Right hindlimb (tissue), 1 donor: ENCODE measurements at places on chromosomes 7 and 10.

- DNase-seq, result no peak
Observed at GRCh38 chr7:112234147-112234546, 27.7 kb downstream of the ZNF277 start.

DNA sequence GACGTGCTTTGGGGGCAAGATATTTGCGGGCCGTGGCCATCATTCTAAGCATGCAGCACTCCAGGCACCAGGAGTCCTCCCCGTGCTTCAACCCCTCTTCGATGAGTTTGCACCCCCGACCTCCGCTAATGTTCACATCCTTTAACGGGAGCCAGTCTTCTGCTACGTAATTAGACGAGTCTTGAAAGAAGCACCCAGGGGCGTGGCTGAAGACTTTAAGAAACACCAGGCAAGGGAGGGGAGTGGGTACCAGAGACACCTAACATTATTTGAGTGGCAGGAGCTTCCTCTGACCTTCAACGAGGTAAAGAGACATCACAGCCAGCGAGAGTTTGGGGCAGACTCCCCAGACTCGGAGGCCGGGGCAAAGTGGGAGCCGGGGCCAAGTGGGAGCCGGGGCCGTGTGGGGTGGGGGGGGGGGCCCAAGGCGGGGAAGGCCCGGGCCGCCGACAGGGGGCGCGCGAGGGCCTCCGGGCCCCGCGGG, 31.1 kb upstream of the TOMM7 start:
- no peak for DNase-seq

- DNase-seq, result no peak
Observed at GRCh38 chr7:137097111-137097510, 228.7 kb downstream of the CHRM2 start.

GRCh38 chr10:851901-852300, 79.6 kb downstream of the LARP4B start:
- no peak for DNase-seq

GRCh38 chr7:116305485-116306408, 95.4 kb downstream of the TES start:
- DNase-seq, result no peak

DNA sequence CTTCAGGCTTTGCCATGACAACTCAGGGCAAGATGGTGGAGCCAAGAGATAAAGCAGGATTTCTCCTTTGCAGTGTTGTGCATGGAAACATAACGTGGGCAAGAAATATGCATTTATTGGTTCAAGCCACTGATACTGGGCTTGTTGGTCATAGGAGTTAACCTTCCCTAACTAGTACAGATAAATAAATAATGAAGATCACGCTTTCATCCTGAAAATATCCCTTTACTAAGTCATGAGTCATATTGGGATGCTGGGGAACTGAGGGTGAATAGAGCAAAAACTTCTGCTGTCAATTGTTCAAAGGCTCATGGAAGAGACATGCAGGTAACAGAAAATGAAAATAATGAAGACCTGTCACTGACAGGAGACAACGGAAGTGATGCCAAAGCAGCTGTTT, 55.5 kb downstream of the TES start:
- DNase-seq, result no peak

GRCh38 chr7:69862413-69863064, 264.3 kb downstream of the AUTS2 start:
- no peak for DNase-seq

GRCh38 chr7:93544691-93545090, 29.8 kb downstream of the CALCR start:
- peak; percentile 34 for DNase-seq

DNA sequence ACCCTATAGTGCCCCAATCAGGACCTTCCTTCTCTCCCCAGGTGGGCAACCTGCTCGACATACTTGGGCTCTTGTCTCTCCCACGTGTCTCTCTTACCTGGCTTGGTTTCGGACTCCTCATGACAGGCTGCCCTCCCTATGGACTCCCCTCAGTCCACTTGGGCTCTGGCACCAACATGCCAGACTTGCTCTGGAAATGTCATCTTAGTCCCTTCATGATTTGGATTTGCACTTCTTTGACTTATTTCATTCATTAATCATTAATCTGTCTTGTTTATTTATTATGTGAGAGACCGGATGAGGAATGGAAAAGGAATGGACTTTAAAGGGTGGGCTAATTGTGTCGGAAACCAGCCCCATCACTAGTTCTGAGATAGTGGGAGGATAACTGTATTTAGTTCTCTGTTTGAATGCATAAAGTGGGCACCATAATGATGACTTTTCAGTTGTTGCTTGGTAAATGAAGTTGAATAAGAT, 108.0 kb downstream of the SND1 start:
- DNase-seq, result no peak

DNA sequence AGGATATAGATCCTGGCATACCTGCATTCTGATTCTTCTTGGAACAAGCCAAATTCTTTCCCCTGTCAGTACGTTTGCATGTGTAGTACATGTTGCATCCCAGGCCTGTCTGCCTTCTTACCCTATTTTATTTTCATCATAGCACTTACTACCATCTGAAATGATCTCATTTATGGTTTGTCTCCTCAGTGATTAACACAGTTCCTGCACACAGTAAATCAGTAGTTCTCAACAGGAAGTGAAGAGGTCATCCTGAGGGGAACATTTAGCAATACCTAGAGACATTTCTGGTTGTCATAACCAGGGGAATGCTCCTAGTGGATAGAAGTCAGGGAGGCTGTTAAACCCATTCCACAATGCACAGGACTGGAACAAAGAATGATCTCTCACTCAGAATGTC, 38.2 kb upstream of the SLC26A4 start:
- DNase-seq, result no peak

DNA sequence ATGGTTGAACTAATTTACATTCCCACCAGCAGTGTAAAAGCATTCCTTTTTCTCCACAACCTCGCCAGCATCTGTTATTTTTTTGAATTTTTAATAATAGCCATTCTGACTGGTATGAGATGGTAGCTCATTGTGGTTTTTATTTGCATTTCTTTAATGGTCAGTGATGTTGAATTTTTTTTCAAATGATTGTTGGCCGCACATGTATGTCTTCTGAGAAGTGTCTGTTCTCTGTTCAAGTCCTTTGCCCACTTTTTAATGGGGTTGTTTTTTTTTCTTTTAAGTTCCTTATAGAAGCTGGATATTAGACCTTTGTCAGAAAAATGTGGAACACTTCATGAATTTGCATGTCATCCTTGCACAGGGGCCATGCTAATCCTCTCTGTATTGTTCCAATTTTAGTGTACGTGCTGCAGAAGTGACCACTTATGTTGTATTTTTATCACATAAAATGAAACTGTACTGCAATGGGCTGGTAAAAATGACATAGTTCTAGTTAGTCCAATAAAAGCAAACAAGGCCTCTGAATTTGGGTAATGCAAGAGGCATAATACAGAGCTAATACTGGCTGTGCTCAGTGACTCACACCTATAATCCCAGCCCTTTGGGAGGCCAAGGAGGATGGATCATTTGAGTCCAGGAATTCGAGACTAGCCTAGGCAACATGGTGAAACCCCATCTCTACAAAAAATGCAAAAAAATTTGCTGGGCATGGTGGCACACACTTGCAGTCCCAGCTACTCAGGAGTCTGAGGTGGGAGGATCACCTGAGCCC, 70.3 kb downstream of the ABI1 start:
- DNase-seq, result no peak

- DNase-seq, result no peak
Observed at GRCh38 chr10:23096802-23097549, 1.6 kb downstream of the MSRB2 start.

- DNase-seq, result no peak
Observed at GRCh38 chr10:90937645-90938258, 16.9 kb upstream of the ANKRD1 start.

GRCh38 chr10:9015005-9015404, 960.5 kb downstream of the GATA3 start:
- DNase-seq, result no peak

- no peak for DNase-seq
Observed at GRCh38 chr7:6251653-6252052, 20.8 kb downstream of the CYTH3 start.

GRCh38 chr7:83475420-83475819, 173.5 kb downstream of the SEMA3E start:
- no peak for DNase-seq

- DNase-seq, result no peak
Observed at GRCh38 chr7:2199956-2200583, 32.7 kb downstream of the MAD1L1 start.

- DNase-seq, result no peak
Observed at GRCh38 chr7:34198231-34198641, 292.9 kb downstream of the BMPER start.

DNA sequence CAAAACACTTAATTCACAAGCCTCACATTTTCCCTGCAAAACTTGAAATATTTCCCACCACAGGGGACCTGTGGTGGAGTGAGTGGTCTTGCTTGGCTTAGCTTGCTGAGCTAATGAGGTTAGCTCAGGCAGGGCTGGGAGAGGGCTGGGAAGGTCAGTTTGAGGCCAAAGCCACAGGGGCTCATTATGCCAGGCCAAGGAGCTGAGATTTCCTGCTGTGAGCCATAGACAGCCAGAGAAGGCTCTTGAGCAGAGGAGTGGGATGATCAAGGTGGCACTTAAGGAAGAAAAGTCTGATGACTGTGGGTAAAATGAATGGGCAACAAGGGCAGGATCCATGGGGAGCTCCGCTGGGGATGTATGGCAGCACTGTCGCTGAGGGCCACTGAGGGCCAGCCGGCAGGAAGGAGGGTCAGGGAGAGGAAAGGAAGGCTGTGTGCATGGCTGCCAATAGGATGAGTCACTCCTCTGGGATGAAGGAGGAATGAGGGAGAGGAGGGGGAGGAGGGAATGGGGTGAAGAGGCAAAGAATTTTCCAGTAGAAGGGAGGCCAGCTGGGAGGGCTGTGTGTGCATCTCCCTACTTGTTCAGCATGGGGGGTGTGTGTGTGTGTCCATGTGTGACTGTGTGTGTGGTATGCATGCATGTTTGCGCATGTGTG, 18.7 kb upstream of the ZNF488 start:
- peak; percentile 80 for DNase-seq

DNA sequence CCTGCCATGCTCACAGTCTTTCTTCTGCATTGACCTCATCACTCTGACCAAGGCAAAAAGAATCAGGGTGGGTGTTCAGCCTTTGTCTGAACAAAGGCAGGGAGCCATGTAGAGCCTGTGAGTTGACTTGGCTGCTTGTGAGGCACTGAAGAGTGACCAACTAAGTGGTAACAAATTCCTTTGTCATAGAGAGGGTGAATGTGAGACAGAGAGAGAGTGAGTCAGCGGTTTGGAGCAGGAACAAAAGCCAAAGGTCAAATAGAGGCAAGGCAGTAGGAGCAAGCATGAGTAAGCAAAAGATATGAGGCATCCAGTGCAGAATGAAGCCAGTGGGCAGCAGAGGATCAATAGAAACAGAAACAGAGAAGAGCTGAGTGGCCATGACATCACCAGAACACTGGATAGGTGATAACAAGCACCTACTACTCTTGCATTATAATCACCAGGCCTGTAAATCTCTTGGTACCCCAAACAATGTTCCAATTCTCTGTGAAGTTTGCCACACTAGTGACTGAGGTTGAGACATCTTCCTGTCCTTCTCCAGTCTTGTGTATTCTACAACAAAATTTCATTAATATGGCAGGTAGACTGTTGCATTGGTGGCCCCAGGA, 116.2 kb upstream of the LAMB4 start:
- DNase-seq, result no peak

- no peak for DNase-seq
Observed at GRCh38 chr7:48813472-48813871, 110.9 kb upstream of the CDC14C start.

- no peak for DNase-seq
Observed at GRCh38 chr7:150848561-150849115, 3.7 kb upstream of the AOC1 start.

- DNase-seq, result no peak
Observed at GRCh38 chr10:14039968-14040668, 290.6 kb downstream of the FRMD4A start.

- no peak for DNase-seq
Observed at GRCh38 chr7:21172800-21173199, 255.1 kb upstream of the SP4 start.

GRCh38 chr10:49397036-49397999, 1.4 kb upstream of the DRGX start:
- DNase-seq, result no peak

DNA sequence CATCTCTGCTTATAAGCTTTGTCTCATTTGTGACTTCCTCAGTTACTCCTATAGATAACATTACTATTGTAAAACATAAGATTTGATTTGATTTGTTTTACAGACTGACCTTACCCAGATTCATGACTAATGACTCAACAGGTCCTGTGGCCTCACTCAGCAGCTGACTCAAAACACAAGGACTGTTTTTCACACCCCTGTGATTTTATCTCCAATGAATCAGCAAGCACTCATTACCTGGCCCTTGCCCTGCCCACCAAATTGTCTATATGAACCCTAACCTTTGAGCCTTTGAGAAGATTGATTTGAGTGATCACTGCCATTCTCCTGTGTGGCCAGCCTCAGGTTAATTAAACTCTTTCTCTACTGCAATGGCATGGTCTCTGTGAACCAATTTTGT, 1064.6 kb upstream of the LRRTM3 start:
- no peak for DNase-seq

GRCh38 chr7:16300361-16300895, 120.9 kb downstream of the CRPPA start:
- no peak for DNase-seq

GRCh38 chr7:91832493-91833045, 47.9 kb downstream of the MTERF1 start:
- no peak for DNase-seq

GRCh38 chr10:95476469-95477174, 84.5 kb downstream of the SORBS1 start:
- DNase-seq, result no peak

- peak; percentile 35 for DNase-seq
Observed at GRCh38 chr10:122373721-122374120, 787 bp upstream of the PLEKHA1 start.

GRCh38 chr10:50563906-50564305, 59.9 kb downstream of the SGMS1 start:
- DNase-seq, result no peak

GRCh38 chr10:31832261-31832660, 96.4 kb downstream of the ARHGAP12 start:
- DNase-seq, result no peak

GRCh38 chr7:94941844-94942632, 34.6 kb downstream of the PPP1R9A start:
- no peak for DNase-seq

DNA sequence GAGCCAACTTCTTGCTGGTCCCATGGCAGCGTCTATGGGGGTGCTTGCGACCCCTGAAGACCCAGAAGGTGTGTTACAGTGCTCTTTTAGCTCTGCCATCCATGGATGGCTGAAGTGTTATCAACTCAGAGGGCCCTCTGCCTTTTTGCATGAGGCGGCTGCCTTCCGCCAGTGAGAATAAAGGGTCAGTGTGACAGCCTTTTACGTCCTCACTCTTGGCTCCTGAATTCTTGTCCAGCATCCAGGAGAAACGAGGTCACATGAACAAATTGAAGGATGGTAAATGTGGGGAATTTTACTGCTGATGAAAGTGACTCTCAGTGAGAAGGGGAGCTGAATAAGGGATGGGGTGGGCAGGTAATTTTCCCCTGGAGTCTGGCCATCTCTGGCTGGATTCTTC, 24.1 kb downstream of the SSMEM1 start:
- no peak for DNase-seq

- no peak for DNase-seq
Observed at GRCh38 chr10:654647-654996, 34.8 kb downstream of the DIP2C start.

- DNase-seq, result no peak
Observed at GRCh38 chr7:33191340-33191739, 62.0 kb downstream of the BBS9 start.
